ENCODE measurements at places on chromosomes 2 and 18.

DNA sequence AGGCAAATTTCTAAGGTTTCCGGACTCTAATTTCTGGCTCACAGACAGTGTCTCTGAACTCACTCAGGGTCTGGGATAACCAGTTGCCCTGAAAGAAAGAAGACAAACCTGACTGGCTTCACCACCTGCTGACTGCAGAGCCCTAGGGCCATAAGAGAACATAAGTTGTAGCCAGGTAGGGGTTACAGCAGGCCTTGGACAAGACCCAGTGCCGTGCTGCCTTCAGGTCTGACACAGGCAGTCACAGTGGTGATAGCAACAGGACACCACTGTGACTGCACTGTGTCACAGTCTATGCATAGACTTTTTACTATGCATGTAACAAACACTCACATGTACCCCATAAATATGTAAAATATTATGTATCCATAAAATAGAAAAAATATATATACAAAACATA lies 508.5 kb downstream of the PID1 start:
- DNase-seq = no peak

- DNase-seq = no peak
Measured at GRCh38 chr2:37665604-37666362, 5.7 kb downstream of the CDC42EP3 start.

- no peak for DNase-seq
Measured at GRCh38 chr2:54671875-54672589, 51.4 kb upstream of the EML6 start.

DNA sequence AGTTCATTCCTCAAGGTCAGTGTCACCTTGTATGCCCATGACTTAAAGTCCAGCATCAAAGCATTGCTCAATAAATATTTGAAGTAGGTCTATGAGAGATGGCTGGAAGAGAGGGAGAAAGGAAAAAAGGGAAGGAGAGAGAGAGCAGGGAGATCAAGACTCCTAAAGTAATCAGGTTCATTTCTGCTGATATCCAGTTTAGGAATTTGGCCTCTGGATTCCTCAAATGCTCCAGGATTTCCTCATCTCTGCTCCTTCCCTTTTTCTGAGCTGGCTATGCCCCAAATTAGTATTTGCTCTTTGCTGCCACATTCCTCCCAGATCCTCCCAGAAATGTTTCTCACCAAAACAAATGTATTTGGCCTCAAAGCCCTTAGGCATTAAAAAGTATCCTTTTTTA lies 739.4 kb upstream of the CHAC2 start:
- DNase-seq = no peak

GRCh38 chr18:46182633-46183358 lies 78.6 kb downstream of the HAUS1 start:
- DNase-seq = no peak
